ENCODE measurements at places on chromosomes 16 and 17.

DNA sequence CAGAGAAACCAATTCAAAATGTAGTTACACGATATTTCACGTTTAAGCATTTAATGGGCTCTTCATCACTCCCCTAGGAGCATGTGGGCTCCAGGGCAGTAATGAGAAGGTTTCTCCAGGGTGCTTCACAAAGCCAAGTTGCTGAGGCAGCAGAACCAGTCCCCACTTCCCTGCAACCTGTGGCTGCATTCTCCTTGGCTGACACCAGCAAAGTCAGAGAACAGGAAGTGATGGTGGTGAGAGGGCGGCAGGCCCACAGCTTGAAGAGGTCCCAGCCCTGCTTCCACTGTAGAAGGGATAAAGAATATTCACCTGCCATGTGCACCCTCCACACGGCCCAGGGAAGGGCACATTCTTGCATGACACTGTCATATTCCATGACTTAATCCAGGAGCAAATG is 133.2 kb downstream of the CBLN1 start:
- no peak for DNase-seq

GRCh38 chr17:83083368-83084201 is 4.2 kb downstream of the METRNL start:
- DNase-seq, result peak; percentile 75

DNA sequence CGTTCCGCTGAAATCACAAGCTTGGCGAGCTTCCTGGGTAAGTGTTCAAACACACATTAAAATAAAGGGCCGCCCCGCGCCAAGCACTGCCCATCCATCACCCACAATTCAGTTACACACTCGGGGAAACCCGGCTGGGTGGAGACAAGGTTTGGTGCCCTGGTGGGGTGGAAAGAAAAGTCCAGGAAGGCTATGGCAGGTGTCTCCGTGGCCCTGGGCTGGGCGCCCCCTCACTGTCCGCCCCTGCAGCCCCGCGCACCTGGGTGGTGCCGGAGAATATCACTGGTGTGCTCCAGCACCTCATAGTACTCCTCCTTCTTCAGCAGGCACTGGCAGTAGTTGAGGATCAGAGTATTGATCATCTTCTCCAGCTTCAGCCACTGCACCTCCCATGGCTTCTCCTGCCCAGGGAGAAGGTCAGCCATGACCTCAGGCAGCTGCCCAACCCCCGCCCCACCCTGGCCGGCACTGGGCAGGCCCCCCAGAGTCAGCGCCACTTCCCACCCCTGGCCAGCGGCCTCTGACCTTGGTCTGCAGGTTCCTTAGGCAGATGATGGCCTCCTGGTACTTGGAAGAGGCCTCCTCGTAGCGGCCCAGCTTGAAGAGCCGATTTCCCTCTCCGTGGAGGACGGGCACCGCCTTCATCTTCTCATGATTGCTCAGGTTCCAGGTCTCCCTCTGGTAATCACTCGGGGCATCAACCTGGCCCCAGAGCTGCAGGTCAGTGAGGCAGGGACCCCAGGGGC is 8.4 kb downstream of the AIPL1 start:
- no peak for DNase-seq

- DNase-seq, result peak; percentile 59
These were observed 45.6 kb upstream of the HOXB9 start for GRCh38 chr17:48671697-48672171.

- DNase-seq, result no peak
These were observed 2.0 kb downstream of the WSB1 start for GRCh38 chr17:27295945-27296344.

- no peak for DNase-seq
These were observed 40.3 kb upstream of the TEKT3 start for GRCh38 chr17:15381707-15382106.

DNA sequence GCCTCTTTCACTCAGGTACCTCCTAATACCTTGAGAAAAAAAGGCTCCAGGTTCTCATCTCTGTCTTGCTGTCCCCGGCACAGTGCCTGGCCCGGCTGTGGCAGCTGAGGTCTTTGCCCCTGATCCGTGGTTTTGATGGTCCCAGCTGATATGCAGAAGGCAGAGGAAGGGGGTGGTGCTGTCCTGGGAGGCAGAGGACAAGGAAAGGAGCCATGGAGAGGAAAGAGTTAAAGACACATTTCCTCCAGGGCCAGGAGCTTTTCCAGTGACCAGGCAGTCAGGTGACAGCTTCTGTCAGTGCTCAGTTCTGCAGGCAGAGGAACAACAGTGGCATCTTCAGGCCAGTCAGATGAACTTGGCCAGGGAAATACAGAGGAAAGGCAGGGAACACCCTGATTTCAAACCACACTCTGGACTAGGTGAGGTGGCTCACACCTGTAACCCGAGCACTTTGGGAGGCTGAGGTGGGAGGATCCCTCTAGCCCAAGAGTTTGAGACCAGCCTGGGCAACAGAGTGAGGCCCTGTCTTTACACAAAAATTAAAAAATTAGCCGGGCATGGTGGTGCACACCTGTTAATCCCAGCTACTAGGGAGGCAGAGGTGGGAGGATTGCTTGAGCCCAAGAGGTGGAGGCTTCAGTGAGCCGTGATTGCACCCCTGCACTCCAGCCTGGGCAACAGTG is 3.3 kb upstream of the COG1 start:
- no peak for DNase-seq

DNA sequence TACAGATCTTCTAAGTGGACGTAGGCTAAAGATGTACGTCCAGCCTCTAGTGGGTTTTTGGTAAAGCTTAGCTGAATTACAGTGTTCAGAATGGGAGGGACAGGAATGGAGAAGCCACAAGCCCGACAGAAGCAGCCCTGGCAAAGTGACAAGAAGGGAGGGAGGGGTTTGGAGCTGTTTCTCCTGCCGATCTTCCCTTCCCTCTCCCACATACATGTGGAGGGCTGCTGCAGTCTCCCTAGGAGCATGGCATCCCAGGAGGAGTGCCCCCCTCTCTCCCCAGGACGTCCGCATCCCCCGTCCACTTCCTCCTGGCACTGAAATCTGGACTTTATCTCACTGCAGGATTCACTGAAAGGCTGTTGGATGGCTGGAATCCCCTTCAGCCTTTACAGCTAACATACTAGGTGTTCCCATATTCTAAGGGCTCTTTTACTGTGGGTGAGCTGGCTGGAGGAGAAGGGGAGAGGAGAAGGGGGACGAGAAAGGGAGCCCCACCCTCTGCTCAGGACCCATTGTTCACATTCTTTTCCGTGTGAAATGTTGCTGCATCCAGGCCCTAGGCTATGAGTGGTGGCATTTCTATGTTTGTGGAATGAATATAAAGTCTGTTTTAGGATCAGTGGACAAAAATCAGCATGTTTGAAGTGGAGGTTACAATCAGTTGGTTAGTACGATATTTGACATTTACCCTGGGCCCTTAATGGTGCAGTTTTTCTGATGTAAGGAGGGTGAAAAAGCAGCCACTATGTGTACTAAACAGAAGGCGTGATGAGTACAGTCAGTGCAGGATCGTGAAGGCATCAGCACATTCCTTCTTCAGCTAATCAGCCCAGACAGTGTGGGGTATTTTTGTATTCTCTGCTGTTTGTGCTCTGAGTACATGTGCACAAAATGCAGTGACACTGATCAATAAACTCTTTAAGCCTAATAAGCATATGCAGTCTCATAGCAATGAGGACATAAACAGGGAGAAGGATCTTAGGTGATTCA is 94.6 kb downstream of the SPECC1 start:
- DNase-seq, result no peak

DNA sequence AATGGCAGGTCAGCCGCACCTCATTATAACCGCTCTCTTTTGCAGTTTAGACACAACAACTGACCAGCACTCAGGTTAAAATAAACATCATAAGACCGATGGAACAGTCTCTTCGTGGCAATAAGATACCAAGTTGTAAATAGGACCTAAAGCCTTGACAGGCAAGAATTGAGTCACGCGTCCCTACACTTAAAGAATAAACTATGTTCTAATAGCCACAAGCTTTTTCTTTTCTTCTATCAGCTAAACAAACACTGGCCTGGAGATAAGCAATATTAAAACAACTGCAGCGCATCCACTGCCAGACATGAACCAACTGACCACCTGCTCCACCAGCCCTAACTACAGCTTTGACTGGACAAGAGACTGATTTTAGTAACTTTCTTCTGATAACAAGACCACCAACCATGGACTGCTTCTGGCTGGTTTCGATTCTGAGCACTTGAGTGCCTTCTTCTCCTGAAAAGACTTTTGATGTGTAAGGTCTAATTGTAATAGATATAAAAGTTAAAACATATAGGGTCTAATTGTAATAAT is 17.5 kb downstream of the SLFN12L start:
- DNase-seq, result no peak

- DNase-seq, result no peak
These were observed 107.1 kb upstream of the PLCG2 start for GRCh38 chr16:81671738-81672597.

GRCh38 chr17:33968350-33969044 is 286.6 kb upstream of the CCL2 start:
- peak; percentile 8 for DNase-seq

DNA sequence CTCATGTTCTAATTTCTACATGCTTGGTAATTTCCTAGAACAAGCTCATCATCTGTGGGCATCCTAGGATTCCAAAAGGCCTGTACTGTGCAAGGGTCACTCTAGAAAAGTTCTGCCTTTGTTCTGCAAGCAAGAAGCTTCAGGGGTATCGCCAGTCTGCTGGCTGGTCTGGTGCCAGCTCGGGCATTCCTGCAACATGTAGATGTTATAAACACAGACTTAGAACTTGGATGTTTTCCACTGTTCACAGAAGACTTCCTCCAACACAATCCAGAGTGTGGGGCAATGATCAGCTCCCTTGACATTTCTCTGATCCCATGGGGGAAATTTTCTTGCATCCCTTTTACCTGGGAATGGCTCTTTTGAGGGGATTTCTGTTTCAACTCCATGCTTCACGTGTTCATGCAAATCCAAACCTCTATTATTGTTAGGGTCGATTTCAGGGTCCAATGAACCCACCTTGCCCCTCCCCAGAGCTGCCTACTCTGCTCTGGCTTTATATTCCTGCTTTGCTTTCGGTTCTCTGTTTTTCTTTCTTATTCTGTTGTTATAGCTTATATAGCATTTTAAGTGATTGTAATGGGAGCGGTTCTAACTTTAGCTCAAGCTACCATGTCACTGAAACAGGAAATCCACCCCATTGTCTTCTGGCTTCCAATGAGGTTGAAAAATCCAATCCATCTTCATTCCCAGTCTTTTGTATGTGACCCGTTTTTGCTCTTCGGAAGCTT is 25.3 kb downstream of the UBE2O start:
- DNase-seq, result no peak

GRCh38 chr17:32350666-32351418 is 885 bp downstream of the ZNF207 start:
- DNase-seq, result peak; percentile 43

- DNase-seq, result no peak
These were observed 1.4 kb downstream of the STXBP4 start for GRCh38 chr17:54969658-54970572.

DNA sequence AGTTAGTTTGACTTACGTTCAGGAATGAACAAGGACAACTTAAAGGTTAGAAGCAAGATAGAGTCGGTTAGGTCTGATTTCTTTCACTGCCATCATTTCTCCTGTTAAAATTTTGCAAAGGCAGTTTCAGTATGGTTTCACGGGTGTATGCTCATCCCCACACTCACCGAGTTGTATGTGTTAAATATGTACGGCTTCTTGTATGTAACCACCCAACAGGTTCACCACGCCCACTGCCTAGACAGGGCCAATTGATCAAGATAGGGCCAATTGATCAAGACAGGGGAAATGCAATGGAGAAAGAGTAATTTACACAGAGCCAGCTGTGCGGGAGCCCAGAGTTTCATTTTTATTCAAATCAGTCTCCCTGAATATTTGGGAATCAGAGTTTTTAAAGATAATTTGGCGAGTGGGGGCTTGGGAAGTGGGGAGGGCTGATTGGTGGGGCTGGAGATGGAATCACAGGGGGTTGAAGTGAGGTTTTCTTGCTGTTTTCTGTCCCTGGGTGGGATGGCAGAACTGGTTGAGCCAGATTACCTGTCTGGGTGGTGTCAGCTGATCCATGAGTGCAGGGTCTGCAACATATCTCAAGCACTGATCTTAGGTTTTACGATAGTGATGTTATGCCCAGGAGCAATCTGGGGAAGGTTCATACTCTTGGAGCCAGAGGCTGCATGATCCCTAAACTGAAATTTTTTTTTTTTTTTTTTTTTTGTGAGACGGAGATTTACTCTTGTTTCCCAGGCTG is 62.4 kb upstream of the PLCG2 start:
- DNase-seq, result peak; percentile 62

DNA sequence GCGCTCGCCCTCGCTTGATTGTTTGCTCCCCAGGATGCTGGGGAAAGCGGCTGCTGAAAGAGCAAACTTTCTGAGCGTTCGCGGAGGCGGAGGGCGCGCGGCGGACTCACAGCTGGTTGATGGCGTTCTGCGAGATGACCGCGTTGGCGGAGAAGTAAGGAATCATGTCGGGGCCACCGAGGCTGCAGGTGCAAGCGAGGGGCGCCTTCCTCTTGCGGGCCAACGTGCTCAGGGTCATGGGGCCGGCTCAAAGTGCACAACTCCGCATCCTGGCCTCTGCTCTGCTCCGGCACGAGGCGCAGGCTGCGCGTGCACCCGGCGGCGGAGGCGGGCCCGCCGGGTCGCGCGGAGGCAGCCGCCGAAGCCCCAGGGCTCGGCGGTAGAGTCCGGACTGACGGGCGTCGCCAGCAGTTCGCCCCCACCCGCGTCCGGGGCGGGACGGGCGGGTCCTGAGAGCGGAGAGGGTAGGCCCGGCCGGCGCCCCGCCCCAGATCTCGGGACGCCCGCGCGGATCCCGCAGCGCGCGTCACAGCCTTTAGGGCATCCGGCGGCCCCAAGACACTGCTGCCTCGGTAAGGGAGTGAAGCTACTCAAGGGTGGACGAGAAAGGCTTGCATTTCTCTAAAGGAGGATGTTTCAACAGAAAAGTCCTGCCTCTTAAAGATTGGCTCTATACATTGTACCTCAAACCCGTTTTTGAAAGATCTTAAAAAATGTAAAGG is 138.5 kb upstream of the CORO6 start:
- peak; percentile 92 for DNase-seq

DNA sequence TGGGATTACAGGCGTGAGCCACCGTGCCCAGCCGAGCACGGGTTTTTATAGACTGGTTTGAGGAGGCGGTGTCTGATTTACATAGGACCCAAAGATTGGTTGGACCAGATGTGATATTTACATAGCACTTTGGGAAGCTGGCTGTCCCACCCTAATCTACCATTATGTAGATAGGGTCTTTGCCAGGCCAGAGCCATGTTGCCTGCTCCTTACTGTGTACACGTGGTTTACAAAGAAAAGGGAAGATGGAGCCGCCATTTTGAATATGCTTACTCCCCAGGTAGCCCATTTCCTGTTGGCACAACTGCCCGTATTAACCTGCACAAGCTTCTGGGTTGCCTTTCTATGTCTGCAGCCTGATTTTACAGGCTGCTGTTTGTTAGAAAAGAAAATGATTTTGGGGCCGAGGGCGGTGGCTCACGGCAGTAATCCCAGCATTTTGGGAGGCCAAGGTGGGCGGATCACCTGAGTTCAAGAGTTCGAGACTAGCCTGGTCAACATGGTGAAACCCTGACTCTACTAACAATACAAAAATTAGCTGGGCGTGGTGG is 89.9 kb upstream of the EEF2KMT start:
- DNase-seq, result no peak

- no peak for DNase-seq
These were observed 72.6 kb downstream of the SYCE1L start for GRCh38 chr16:77271532-77272426.
